ENCODE measurements at places on chromosomes 6 and 20.

- DNase-seq: no peak
Observed at GRCh38 chr6:15775741-15776140, 112.9 kb upstream of the DTNBP1 start.

DNA sequence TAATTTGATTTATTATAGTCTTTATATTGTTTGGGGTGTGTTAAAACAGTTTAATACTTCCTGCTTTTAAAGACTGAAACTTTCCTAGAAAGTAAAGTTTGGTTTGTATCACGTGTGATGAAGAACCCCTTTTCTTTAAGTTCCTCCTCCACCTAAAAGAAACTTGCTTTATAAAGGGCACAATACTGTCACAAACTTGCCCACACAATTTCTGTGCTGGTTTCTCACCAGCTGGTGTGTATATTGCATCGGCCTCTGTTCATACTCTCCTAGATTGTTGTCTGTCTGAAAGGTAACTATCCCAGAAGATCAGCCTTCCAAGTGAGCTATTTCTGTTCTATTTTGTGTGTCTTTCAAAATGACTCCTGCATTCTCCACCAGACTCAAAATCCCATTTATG is 46.9 kb downstream of the ANKRD6 start:
- DNase-seq: no peak

GRCh38 chr6:34934516-34934915 is 45.5 kb downstream of the ANKS1A start:
- DNase-seq: no peak

GRCh38 chr6:107625264-107625663 is 135.3 kb downstream of the SOBP start:
- DNase-seq: no peak

GRCh38 chr6:30219244-30219643 is 6.0 kb upstream of the TRIM26 start:
- DNase-seq: peak; percentile 52

DNA sequence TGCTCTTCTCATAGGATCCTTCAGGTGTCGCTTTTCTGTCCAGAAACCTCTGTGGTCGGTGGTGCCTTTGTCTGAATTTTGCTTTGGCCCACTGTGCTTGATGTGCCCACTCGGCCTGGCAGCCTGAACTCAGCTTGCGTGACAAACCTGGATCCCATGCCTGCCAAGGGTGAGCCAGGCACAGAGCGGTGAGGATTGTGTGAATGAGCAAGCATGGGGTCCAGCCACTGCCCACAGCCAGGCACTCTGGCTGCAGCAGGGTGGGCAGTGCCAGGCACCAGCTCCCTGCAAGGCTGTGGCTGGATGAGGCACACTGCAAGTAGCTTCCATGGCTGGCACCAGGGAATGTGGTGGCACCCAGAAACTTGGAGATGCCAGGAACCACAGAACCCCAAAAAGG is 110.3 kb downstream of the THEMIS start:
- DNase-seq: no peak

DNA sequence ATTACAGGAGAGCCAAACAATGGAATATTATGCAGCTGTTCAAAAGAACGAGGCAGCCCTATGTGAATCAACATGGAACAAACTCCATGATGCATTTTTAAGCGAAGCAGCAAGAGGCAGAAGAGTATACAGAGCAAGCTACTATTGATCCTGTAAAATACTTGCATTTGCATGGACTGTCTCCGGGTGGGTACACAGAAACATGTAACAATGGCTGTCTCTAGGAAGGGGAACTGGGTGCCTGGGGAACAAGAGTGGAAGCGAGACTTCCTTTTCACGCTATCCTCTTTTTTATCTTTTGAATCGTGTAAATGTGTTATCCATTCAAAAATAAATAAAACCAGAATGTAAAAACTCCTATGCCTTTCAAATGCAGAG is 93.3 kb upstream of the SIRPA start:
- DNase-seq: no peak

DNA sequence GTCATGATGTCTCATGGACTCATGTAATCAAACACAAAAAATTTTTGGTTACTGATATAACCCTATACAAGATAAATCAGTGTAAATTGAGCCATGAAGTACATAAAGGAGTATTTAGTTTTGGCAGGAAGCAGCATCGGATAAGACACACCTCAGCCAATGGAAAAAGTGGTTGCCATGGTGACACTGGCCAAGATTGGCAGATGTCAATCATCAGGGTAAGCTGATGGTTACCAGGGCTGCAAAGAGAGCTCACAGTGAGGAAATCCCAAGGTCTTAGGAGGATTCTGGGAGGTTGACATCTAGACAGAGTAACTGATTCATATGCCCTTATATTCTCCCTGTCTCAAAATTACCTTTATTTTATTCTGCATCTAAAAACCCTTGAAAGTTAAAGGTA is 203.8 kb upstream of the PCSK2 start:
- DNase-seq: no peak

DNA sequence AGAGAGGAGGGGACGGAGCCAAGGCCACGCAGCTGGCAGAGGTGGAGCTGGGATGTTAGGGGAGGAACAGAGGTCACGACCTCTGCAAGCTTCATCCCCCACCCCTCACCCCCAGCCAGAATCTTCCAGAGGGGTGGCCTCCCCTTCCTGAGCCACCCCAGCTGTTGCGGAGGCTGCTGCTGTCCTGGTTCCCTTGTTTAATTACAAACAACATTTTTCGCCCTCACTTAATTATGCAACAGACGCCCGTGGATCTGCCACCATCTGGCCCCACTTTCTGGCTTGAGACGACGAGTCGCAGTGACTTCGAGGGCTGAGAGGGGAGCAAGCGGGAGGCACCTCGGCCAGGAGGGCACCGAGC is 153.7 kb upstream of the PTPN1 start:
- no peak for DNase-seq

DNA sequence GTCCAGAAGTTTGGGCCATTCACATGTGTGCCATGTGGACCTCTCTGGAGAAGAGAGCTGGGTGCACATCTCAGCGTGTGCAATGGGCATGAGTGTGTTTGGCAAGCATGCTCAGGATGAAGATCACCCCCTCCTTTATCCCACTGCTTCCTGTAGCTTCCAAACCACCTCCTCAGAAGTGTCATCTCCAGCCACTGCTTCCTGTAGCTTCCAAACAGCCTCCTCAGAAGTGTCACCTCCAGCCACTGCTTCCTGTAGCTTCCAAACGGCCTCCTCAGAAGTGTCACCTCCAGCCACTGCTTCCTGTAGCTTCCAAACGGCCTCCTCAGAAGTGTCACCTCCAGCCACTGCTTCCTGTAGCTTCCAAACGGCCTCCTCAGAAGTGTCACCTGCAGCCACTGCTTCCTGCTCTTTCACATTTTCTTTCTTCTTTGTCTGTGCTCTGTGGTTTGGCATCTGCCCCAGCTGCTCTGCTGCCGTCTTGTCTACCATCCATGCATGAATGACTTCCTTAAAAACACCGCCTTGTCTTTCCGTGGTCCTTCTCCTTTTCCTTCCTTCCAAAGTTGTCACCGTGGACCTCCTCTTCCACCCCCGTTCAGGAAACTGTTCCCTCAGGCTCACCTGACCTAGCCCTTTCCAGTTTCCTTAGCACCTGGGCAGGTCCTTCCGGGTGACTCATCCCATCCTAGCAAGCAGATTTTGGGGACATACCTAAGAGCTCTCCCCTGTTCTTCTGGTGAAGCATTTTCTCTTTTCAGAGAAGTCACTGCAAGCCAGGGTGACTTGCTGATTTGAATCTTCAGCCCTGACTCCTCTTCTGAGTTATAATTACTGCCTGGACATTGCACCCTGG is 43.5 kb upstream of the TIAM2 start:
- DNase-seq: no peak

DNA sequence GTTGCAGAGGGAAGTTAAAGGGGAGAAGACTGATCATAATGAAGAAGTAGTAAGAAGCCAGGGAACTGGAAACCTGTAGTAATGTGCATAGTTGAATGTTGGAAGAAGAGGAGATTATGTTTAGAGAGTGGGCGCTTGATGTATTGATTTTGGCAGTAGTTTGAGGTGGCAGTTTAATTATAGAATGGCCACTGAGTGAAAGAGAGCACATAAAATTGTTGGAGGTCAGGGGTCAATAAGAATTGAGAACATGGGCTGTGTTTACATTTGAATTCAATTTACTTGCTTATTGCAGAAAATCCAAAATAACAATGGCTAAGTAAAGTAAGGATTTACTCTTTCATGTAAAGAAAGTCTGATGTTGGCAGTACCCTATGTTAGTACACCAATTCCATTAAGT is 15.7 kb downstream of the VTA1 start:
- no peak for DNase-seq

- DNase-seq: no peak
Observed at GRCh38 chr6:124158024-124158423, 354.4 kb downstream of the NKAIN2 start.

- no peak for DNase-seq
Observed at GRCh38 chr6:127812985-127813698, 87.7 kb downstream of the THEMIS start.

- DNase-seq: no peak
Observed at GRCh38 chr6:162140251-162140852, 587.2 kb downstream of the PRKN start.

GRCh38 chr6:40358473-40359460 is 228.4 kb downstream of the LRFN2 start:
- no peak for DNase-seq

- DNase-seq: no peak
Observed at GRCh38 chr20:34210271-34210670, 31.0 kb upstream of the ASIP start.

GRCh38 chr6:68013780-68014515 is 621.1 kb upstream of the ADGRB3 start:
- DNase-seq: no peak

DNA sequence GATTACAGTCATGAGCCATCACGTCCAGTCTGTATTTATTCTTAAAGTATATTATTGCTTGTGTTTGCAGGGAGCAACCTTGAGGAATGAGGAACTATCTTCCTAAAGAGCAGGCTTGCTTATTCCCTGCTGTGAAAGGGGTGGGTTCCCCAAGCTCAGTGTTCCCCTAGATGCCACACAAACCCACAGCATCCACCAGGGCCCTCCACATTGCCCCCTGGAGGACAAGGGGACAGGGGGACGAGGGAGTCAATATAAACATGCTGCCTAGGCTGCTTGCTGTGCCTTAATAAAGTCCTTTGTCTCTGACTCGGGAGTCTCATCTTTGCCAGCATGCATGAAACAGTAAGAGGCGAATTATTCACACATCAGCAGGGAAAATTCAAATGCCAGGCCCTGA is 8.0 kb upstream of the IDH3B start:
- no peak for DNase-seq

DNA sequence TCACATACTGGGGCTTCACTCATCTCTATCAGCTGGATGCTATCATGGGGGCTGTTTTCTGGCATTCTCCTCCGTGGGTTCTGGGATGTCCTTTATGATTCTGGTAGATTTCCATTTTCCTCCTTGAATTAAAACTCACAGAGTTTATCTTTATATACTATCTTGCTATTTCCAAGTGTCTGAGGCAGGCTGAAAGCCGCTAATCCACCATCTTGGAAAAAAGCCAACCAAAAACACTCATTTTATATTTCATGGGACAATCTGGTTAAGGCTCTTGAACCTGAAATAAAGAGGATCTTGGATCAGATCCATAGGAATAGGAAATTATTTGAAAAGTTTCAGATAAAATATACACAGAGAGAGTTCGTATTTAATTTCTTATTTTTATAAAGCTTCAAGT is 86.0 kb downstream of the AFG1L start:
- DNase-seq: no peak

DNA sequence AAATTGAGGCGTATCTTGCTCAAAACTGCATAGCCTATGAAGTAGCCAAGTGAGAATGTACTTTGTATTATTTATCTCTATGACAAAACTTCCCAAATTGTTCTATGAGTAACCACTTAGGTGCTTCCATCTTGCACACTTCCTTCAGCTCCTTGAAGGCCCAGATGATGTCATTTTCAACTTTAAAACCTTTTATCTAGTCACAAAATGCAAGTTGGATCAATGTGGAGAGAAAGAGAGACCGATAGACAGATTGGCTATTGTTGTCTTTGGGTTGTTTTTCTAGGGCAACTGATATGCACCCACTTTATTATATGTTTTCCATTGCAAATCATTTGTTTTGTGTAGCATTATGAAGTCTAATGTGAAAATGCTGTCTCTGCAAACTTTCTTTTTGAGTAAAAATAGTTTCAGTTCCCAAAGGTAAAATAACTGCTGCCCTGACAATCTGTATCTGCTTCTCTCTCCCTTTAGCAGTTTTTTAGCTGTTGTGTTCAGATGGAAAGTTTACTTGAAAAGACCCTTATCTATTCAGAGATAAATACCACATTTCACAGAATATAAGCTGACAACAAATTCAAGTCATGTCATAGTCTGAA is 73.7 kb upstream of the CITED2 start:
- no peak for DNase-seq

DNA sequence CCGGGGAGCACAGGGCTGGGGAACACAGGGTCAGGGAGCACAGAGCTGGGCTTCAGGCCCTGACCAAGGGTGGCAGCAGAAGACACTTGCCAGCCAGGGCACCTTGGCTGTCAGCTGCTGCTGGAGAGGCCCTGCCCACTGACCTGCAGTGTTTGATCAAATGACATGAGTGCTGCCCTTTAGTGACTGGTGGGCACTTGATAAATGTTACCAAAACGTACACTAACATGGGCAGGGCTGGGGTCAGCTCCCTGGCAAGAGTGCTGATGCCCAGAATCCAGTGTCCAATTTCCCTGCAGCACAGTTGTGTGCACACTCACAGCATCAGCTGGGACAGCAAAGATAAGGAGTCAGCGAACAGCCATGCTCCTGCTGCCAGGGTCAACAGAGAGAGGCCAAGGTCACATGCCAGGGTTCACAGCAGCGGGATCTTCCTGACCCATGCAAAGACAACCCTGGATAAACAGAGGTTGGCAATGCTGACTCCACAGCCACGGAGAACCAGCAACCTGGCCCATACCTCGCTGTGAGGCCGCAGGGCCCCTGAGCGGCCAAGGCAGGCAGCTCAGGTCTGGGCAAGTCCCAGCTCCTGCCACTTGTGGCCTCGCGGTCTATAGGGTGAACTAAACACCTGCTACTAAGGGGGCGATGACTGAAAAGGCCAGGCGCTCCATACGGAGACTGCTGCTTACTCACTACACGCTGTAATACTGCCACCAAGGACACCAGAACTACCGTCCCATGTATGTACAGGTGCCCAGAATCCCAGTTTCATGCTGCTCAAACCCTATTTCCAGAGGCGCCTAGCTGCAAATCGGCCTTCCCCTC is 46.3 kb downstream of the NINL start:
- no peak for DNase-seq

DNA sequence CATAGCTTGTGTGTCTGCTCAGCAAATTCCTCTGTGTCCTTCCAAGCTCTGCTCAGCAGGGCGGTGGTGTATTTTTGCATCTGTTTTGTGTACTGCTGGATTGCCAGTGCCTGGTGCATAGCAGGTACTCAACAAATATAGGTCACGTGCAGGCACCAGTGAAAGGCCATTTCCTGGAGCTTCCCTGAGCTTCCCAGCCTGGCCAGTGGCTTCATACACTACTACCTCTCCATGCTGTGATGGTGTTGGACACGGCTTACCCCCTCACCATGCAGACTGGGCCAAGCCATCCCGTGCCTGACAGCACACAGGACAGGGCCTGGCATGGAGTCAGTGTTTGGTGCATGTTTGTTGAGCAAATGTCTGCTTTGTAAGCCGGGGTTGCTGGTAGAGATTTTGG is 7.7 kb upstream of the PHACTR3 start:
- no peak for DNase-seq

GRCh38 chr20:32685541-32686529 is 12.1 kb upstream of the C20orf203 start:
- no peak for DNase-seq

GRCh38 chr20:3171391-3172125 is 1.8 kb downstream of the LZTS3 start:
- no peak for DNase-seq

All from NCI-H2081 treated with DMSO at 0.1 percent for 48 hours (cell line).